ENCODE measurements at places on chromosomes 16 and 17.

- no peak for DNase-seq
Measured at GRCh38 chr16:7227229-7227721, 105.4 kb upstream of the RBFOX1 start.

GRCh38 chr17:78558181-78558850 lies 18.9 kb downstream of the DNAH17 start:
- no peak for DNase-seq

DNA sequence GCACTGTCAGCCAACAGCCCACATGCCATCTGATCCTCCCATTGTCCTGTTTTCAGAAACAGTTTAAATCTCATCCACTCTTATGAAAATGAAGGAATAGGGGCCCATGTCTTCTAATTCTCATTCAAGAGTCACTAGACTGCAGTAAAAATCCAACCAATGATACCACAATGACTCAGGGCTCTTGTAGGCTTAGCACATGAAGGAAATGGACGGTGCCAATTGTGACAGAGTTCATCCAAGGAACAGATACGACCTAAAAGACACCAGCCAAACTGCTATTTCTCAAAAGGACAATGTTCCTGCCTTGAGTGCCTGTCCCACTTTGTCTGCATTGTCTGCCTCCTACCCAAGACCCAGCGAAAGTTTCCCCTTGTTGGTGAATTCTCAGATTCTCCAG lies 204.8 kb upstream of the COX10 start:
- DNase-seq = no peak

- no peak for DNase-seq
Measured at GRCh38 chr17:61384354-61384691, 15.3 kb upstream of the TBX2 start.

DNA sequence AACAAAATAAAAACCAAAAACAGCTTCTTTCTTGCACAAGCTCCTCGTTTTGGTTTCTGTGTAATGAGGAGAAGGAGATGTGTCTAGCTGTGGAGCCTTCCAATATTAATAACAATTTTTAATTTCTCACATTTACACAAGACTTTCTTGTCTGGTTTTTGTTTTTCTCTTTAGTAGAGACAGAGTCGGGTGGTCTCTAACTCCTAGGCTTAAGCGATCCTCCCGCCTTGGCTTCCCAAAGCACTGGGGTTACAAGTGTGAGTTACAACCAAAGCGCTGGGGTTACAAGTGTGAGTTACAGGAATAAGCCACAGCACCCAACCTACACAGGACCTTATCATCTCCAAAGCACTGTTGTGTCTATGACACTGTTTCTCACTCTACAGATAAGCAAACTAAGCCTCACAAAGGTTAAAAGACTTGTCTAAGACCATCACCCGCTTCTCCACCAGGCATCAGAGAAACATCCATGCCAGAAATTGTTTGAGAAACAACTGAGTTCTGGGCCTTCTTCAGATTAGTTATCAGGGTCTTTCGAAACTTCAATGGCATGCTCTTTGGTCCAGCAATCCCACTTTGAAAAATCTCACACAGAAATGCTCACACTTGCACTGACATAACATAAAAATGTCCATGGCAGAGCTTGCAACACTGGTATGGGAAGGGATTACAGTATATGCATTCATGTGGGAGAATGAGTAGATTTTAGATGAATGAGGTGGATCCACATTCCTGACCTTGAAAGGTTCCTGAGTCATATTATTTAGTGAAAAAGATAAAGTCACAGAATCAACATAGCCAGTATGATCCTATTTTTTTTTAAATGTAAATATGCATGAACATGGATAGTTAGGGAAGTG lies 3.9 kb downstream of the ABAT start:
- no peak for DNase-seq

Data from chondrocyte (in vitro differentiated cells).